ENCODE measurements at places on chromosomes 5 and 9.

DNA sequence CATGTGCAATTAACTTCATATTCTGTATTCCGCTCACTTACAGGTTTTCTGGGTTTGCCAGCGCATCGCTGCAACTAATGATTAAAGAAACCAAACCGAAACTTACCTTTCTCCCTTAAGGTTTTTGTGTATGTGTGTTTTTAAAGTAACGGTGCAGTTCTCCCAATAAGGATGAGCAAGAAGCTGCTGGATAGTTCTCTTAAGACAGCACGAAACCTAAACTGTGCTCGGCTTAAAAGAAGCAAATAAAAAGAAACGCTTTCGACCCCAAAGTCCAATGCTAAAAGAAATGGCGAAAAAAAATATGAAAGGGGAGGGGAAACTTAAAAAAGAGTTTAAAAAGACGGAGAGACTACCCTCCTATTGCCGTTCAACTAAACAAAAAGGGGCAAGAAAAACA lies 340 bp downstream of the ELAVL2 start:
- no peak for DNase-seq

- peak; percentile 45 for DNase-seq
These were observed 40.9 kb downstream of the PSIP1 start for GRCh38 chr9:15469862-15470261.

DNA sequence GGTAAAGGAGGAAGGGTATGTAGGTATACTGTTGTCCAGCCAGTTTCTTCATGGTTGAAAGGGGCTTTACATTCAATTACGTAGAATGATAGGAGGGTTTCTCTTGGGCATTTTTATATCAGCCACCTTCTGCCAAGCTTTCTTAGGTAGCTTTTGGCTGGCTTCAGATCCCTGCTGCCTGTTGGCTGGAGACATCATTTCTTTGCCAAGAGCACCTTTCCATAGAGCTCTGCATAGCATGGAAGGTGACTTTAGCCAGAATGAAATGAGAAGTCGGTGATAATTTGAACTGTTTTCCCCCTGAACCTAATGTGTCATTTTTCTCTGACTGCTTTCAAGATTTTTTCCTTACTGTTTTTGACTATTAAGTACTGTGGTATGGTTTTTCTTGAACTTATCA lies 26.9 kb downstream of the TMEFF1 start:
- DNase-seq: no peak

DNA sequence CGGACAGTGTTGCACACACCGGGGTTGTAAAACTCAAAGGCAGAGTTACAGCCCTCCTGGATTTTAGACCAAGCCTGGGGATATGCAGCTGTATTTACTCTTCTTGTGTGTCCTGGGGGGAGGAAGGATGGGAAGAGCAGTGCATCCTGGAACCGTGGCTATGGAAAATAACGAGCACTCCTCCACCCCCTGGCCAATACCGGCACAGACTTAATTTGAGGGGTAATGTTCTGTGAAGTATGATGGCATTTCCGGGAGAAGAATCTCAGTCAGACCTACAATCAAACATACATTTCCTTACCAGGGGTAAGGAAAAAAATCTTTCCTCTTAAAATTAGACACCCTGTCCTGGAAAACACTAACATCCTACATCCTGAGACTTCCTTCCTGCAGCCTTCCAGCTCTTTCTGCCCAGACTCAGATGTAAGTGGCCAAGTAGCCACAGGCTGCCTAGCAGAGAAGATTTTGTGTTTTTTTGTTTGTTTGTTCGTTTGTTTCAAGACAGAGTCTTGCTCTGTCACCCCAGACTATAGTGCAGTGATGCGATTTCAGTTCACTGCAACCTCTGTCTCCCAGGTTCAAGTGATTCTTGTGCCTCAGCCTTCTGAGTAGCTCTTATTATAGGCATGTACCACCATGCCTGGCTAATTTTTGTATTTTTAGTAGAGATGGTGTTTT lies 11.0 kb upstream of the ERMP1 start:
- DNase-seq: peak; percentile 86

DNA sequence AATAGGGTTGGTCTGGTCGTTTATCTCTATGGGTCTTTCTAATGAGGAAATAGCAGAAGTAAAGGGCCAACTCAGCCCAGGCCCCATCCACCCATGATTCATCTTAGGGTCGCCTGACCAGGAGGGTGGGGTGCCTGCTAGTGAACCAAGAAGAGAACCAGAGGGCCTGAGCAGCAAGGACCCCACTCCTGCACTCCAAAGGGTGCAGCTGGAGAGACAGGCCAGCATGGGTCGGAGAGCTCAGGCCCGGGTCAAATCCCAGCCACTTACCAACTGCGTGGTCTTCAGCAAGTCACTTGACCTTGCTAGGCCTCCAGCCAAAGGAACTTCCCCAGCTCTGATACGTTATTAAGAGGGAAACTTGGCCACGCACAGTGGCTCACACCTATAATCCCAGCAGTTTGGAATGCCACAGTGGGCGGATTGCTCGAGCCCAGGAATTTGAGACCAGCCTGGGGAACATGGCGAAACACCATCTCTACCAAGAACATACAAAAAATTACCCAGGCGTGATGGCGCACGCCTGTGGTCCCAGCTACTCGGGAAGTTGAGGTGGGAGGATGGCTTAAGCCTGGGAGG lies 4.3 kb downstream of the BBLN start:
- no peak for DNase-seq

Measured in NCI-H1417 (cell line).